ENCODE measurements at places on chromosomes 7 and 10.
A peak's percentile ranks its signal among the peaks of the same experiment; 100 is the strongest.

DNA sequence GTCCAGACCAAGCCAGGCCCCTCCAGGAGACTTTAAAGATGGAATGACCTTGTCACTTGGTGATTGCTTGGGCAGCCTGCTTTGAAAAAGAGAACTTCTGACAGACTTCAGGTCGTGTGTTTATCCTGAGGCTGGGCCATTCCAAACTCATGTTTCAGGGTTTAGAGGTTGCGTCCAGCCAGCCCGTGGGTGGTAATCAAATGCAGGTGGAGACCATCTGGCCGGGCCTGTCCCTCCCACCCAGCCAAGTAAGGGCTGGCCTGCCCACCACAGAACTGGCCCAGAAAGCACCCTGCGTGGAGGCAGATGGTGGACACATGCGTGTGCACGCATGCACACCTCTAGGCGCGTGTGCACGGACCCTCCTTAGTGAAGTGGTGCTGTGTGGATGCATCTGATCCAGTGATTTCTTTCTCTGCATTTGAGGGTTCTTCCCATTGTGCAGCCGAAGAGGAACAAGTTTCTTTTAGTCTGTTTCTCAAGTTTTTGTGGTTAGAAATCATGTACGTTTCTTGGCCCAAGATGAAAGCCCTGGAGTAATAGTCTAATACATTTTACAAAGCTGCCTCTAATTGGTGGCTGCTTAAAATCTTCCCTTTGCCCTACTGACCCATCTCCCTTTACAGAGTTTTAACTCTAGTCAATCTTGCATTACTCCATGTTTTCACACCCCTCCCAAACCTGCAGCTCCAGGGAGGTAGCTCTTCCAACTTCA is 43.0 kb downstream of the SUFU start:
- no peak for DNase-seq
- H3K36me3 ChIP-seq: no peaks in the 10 kb centered on the region
- no peak overlapping the region for H3K4me3 ChIP-seq
- H3K4me1 ChIP-seq: no peaks in the 10 kb centered on the region
- H3K27me3 ChIP-seq: no peaks in the 10 kb centered on the region
- H3K27ac ChIP-seq: no peak overlapping the region

DNA sequence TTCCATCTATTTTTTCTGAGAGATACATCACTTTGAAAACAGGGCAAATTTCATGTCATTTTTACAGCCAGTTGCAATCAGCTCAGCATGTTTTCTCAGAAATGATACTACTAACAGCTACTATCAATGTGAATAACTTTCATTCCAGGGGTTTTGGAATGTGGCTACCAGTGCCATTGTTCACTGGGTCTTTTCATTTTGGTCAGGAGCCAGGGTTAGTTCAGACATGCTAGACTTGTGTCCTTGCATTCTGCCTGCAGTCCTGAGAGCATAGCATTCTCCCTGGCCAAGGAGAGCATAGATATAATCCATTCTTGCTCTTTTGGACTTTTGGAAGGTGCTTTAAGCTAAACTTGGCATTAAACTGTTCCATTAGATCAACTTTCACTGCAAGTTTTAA is 160.9 kb upstream of the NEBL start:
- peak; percentile 29 for DNase-seq
- no peaks in the 10 kb centered on the region for H3K4me1 ChIP-seq
- no peak overlapping the region for H3K27ac ChIP-seq
- H3K4me3 ChIP-seq: no peak overlapping the region
- H3K27me3 ChIP-seq: no peaks in the 10 kb centered on the region
- no peaks in the 10 kb centered on the region for H3K36me3 ChIP-seq

- no peak for DNase-seq
- no peaks in the 10 kb centered on the region for H3K36me3 ChIP-seq
- no peak overlapping the region for H3K4me3 ChIP-seq
- no peaks in the 10 kb centered on the region for H3K4me1 ChIP-seq
Observed at GRCh38 chr7:41955451-41955850, 252.6 kb upstream of the INHBA start.

GRCh38 chr7:7236041-7236440 is 53.7 kb downstream of the C1GALT1 start:
- H3K27me3 ChIP-seq: no peaks in the 10 kb centered on the region
- peaks cover 62% of the 10 kb centered on the region for H3K4me1 ChIP-seq
- H3K4me3 ChIP-seq: no peak overlapping the region
- no peak for DNase-seq

DNA sequence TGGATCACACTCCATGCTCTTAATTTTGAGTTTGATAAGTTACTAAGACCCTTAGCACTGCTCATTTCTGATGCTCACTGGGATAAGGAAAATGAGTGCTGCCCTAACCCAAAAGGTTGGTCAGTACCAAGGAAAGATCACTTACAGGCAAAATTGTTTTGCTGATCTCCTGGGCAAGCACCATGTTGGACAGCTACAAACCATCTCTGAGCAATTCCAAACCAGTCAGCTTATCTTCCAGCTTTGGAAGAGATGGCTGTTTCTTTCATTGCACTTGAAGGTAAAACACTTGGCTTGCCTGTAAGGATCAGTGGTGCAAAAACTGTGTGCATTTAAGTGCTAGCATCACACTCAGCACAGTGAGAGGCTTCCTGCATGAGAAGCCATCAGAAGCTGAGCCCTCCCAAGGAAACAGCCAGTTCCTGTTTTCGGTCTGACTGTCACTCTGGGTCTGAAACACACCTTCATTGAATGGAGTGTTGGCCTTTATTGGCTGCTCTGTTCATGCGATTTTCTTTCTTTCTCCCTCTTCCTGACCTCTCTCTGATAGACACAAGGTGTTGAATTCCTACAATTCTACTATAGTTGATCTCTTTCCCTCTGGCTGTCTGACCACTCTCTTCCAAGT is 126.4 kb upstream of the GHITM start:
- no peak overlapping the region for H3K4me3 ChIP-seq
- no peaks in the 10 kb centered on the region for H3K27me3 ChIP-seq
- DNase-seq: no peak
- 0 out of 2 replicates have a peak, but pooled peaks cover 7% of the 10 kb centered on the region for H3K4me1 ChIP-seq

DNA sequence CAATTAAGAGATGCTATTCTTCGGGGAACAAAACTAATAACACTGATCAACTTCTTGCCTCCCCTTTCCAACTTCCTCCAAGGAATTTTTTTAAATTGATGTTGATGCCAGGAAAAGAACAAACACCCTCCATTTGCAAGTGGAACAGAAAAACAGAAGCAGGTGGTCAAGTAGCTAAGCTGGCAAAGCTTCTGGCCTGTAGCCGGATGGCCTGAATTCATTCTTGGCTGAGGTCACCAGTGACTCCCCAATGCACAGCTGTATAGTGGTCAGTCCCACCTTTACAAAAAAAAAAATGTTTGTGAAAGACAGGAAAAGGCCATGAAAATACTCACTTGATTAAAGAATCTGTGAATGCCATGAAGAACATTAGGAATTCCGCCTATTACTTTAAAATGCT is 39.1 kb downstream of the DOCK4 start:
- H3K27ac ChIP-seq: no peak overlapping the region
- H3K4me3 ChIP-seq: no peak overlapping the region
- no peak for DNase-seq
- peaks cover 18% of the 10 kb centered on the region for H3K4me1 ChIP-seq
- H3K27me3 ChIP-seq: no peaks in the 10 kb centered on the region

- H3K27ac ChIP-seq: no peak overlapping the region
- no peak overlapping the region for H3K4me3 ChIP-seq
- H3K36me3 ChIP-seq: no peaks in the 10 kb centered on the region
- H3K4me1 ChIP-seq: no peaks in the 10 kb centered on the region
- H3K27me3 ChIP-seq: no peaks in the 10 kb centered on the region
- DNase-seq: no peak
Observed at GRCh38 chr7:158409120-158409519, 178.5 kb downstream of the PTPRN2 start.

- H3K27ac ChIP-seq: no peak overlapping the region
- H3K4me3 ChIP-seq: no peak overlapping the region
- H3K27me3 ChIP-seq: no peaks in the 10 kb centered on the region
- no peaks in the 10 kb centered on the region for H3K4me1 ChIP-seq
Observed at GRCh38 chr7:152178405-152179058, 153.1 kb downstream of the GALNT11 start.

GRCh38 chr7:158113321-158114025 is 474.1 kb downstream of the PTPRN2 start:
- no peaks in the 10 kb centered on the region for H3K27me3 ChIP-seq
- no peak overlapping the region for H3K27ac ChIP-seq
- H3K4me3 ChIP-seq: no peak overlapping the region
- DNase-seq: no peak

DNA sequence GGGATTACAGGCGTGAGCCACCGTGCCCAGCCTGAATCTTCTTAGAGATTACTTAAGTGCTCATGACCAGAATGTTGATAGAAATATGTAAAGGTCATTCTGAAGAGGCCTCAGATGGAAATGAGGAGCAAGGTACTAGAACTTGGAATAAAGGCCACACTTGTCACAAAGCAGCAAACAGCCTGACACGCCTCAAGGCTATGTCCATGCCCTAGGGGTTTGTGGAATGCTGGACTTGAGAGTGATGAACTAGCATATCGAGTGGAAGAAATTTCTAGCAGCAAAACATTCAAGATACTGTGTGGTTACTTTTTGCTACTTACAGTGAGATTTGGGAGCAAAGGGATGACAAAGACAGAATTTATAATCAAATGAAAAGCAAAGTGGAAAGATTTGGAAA is 39.0 kb downstream of the ZNF438 start:
- no peak overlapping the region for H3K27ac ChIP-seq
- DNase-seq: no peak
- no peaks in the 10 kb centered on the region for H3K27me3 ChIP-seq

DNA sequence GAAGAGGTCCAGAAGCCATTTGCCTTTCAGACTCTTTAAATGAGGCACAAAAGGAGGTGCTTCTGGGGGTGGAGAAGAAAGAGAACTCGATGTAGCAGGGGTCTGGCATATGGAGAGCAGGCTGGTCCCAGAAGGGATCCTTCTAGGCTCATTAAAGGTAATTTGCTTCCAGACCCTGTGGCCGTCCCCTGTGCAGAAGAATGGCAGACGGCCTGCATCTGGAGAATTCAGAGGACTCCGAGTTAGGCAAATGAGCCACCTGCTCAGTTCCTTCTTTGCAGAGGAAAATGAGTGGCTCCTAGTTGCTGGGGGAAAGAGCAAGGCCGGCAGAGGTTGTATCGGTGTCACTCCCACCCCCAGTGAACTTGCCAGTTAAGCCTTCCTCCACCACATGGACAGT is 73.8 kb upstream of the FAM180A start:
- DNase-seq: no peak
- H3K4me3 ChIP-seq: no peak overlapping the region
- no peaks in the 10 kb centered on the region for H3K4me1 ChIP-seq
- no peak overlapping the region for H3K27ac ChIP-seq
- no peaks in the 10 kb centered on the region for H3K36me3 ChIP-seq

GRCh38 chr10:77939561-77940001 is 13.0 kb upstream of the DLG5 start:
- no peak overlapping the region for H3K27ac ChIP-seq
- no peaks in the 10 kb centered on the region for H3K27me3 ChIP-seq
- no peaks in the 10 kb centered on the region for H3K36me3 ChIP-seq
- no peak overlapping the region for H3K4me3 ChIP-seq
- peaks cover 10% of the 10 kb centered on the region for H3K4me1 ChIP-seq

GRCh38 chr7:25847336-25848070 is 304.5 kb upstream of the NFE2L3 start:
- H3K27me3 ChIP-seq: peaks cover 9% of the 10 kb centered on the region
- H3K36me3 ChIP-seq: no peaks in the 10 kb centered on the region
- no peak for DNase-seq
- H3K4me3 ChIP-seq: no peak overlapping the region
- peaks cover 4% of the 10 kb centered on the region for H3K4me1 ChIP-seq

- no peaks in the 10 kb centered on the region for H3K27me3 ChIP-seq
- peak overlapping the region; percentile 70 for H3K27ac ChIP-seq
- no peak for DNase-seq
- H3K4me3 ChIP-seq: no peak overlapping the region
- H3K36me3 ChIP-seq: peaks cover 23% of the 10 kb centered on the region
- no peaks in the 10 kb centered on the region for H3K4me1 ChIP-seq
Observed at GRCh38 chr10:112429147-112429546, 17.6 kb downstream of the ZDHHC6 start.

DNA sequence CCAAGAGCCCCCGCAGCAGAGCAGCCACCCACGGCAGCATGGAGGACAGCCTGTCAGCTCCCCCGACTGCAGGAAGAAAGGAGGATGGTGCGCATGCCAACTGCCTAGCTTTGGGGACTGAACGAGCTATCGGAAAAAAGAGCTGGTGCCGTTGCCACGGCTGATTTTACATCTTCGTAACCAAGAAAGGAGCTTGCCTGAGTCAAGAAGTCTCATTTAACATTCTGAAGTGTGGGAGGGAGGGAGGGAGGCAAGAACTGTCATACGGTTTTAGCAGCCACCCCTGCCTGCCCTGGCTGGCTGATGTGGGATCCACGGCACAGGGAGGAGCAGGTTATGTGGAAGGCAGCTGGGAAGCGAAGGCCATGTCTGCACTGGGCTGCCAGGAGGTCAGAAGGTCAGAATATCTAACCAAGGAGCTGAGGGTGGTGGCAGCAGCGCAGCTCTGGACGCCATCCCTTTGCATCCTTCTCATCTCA is 74.7 kb upstream of the CAMK2B start:
- no peaks in the 10 kb centered on the region for H3K4me1 ChIP-seq
- no peaks in the 10 kb centered on the region for H3K27me3 ChIP-seq
- H3K27ac ChIP-seq: no peak overlapping the region
- no peak for DNase-seq
- no peak overlapping the region for H3K4me3 ChIP-seq

GRCh38 chr7:86747698-86748097 is 104.0 kb downstream of the GRM3 start:
- H3K27me3 ChIP-seq: no peaks in the 10 kb centered on the region
- no peaks in the 10 kb centered on the region for H3K36me3 ChIP-seq
- no peak overlapping the region for H3K4me3 ChIP-seq
- DNase-seq: peak; percentile 4

DNA sequence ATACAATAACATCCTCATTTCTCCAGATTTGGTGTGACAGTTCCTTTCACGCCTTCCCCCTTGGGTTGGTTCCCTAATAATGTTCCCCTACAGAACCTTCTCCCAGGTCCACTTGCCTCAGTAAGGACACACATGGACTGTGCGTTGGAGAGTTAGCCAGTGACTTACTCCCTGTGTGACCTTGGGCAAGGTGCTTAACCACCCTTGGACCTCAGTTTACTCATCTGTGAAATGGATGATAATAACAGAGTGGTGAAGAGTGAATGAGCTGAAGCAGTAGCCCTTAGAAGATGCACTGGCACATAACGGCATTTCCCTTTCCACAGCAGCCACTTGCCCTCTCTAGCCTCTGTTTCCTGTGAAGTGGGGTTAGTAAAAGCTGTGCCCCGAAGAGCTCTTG is 175.8 kb downstream of the PKD1L1 start:
- no peak overlapping the region for H3K27ac ChIP-seq
- no peaks in the 10 kb centered on the region for H3K4me1 ChIP-seq
- H3K36me3 ChIP-seq: no peaks in the 10 kb centered on the region

All from GM23338 (cell line).